Pericardium fibroblast (primary cell): ENCODE measurements at places on chromosomes 5 and 9. TPM values are rescaled to one million over a fixed set of nuclear protein-coding genes. Genes with fewer than 3 reads are reported as not detected.

ORM2 gene
- total RNA-seq = not detected in 2 replicates

EDIL3 gene
- total RNA-seq = 31.6 and 73.9 TPM in 2 replicates

GMCL2 gene
- total RNA-seq = not detected in 2 replicates

IRX2 gene
- total RNA-seq = 6.9 and 7.2 TPM in 2 replicates

SPINK13 gene
- not detected in 2 replicates for total RNA-seq

RAB3C gene
- total RNA-seq = not detected in 2 replicates

IFNA5 gene
- not detected in 2 replicates for total RNA-seq
